ENCODE measurements at places on chromosomes 11 and 22.

GRCh38 chr11:67022341-67022933 is 497 bp upstream of the SYT12 start:
- no peak for ATAC-seq

DNA sequence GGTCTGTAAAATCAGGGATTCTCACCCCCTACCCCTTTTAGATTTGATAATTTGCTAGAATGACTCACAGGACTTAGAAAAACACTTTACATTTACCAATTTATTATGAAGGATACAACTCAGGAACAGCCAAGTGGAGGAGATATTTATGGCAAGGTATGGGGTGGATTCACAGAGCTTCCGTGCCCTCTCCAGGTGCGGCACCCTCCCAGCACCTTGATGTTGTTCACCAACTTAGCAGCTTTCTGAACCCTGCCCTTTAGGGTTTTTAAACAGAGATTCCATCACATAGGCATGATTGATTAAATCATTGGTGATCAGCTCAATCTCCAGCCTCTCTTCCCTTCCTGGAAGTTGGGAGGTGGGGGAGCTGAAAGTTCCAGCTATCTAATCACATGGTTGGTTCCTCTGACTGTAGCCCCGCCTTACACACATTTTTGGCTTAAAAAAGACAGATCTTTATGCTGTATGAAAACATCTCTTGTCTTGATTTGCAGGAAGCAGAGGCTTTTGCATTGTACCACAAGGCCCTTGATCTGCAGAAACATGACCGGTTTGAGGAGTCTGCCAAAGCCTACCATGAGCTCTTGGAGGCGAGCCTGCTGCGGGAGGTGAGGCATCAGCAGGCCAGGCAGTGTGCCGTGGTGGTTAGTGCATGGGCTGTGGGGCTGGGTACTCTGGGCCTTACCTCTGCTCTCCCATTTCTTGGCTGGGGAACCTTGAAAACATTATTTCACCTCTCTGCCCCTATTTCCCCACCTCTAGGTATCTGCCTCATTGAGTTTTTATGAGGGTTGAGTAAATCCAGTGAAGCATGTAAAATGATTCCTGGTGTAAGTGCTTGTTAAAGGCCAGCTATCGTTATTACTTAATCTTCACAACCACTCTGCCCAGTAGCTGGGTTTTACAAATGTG is 27.0 kb downstream of the CABIN1 start:
- ATAC-seq = no peak

GRCh38 chr22:49370627-49371301 is 456.9 kb downstream of the BRD1 start:
- no peak for ATAC-seq

DNA sequence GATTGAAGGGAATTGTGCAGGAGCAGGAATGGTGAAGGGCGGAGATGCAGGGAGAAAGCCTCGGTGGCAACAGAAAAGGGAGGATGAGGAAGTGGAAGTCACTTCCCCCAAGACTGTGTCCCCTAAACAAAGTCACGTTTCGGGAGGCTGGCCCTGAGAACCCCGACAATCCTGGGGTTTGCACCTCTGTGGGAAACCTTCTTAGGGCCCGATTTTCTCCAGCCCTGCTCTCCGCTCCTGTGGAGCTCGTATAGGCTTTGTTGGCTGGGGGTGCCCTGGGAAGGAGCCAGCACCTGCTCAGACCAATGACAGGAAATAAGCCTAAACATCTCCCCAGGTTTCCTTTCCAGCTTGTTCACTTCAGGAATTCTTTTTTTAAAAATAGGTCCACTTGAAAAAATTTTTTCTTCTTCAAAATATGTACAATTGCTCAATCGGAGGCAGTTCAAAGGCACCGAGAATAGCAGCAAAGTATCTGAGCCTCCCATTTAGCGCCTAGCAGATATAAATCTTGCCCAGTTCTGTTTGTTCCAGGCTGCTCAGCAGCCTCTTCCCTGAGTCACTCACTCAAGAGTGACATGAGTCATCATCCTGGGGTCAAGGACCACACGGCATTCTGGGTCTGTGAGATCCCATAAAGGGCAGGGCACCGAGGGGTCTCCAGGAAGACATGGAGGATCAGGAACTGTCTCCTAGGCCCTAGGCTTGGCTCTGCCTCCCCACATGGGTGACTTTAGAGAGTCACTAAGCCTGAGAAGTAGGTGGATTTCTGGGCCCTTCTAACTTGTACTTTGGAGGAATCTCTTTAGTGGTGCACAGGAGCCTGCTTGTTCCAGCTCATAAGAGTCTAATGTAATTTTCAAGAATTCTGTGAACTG is 34.0 kb downstream of the IRAG1 start:
- ATAC-seq = peak; percentile 57

GRCh38 chr11:37322333-37323194 is 724.5 kb upstream of the RAG2 start:
- ATAC-seq = no peak

GRCh38 chr11:11308249-11308648 is 44.8 kb downstream of the CSNK2A3 start:
- no peak for ATAC-seq

- ATAC-seq = peak; percentile 5
These were observed 134.8 kb downstream of the TBC1D22A start for GRCh38 chr22:46897246-46897623.

DNA sequence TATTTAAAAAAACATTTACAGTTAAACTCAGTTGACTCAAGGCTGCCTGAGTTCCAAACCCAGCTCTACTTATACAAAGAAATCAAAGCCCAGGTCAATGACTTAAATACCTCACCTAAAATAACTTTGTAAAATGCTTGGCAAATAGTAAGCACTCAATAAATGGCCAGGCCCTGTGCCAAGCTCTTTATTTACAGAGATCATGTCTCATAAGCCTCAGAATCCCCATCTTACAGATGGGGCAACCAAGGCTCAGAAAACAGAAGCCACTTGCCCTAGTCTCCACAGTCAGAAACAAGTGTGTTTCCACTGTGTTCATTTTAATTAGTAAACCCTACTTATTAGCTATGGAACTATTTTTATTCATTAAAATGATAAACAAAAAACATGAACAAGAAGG is 30.5 kb upstream of the TTC28 start:
- no peak for ATAC-seq

- ATAC-seq = peak; percentile 8
These were observed 3.3 kb upstream of the BCL9L start for GRCh38 chr11:118928870-118929500.

GRCh38 chr11:40517122-40517521 is 942.3 kb downstream of the LRRC4C start:
- ATAC-seq = no peak

DNA sequence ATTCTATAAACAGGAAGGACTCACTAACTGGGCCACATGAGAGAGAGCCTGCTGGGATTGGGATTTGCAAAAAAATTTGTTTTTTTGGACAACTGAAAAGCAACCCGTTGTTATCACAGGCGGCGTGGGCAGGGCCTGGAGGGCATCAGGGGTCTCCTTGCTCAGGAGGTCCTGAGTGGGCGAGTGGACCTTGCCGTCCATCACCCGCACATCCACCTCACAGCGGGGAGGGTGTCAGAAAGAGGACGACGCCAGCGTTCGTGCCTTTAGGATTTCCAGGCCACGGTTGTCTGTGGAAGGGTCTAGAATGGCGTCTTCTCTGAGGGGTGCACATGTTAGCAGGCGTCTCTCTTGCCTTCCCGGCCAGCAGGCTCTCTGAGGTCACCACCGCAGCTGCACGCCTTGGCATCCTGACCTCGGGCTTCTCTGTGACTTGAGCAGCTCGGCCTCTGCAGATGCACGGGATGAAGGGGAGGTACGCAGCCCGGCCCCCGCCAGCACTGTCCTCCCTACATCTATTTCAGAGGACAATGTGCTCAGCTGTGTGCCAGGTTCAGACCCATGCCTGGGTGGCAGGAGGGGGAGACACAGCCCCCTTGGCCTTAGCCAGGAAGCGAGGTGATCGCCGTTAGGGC is 749.5 kb downstream of the BRD1 start:
- ATAC-seq = no peak

- ATAC-seq = no peak
These were observed 496 bp upstream of the TRAF6 start for GRCh38 chr11:36510594-36510942.

DNA sequence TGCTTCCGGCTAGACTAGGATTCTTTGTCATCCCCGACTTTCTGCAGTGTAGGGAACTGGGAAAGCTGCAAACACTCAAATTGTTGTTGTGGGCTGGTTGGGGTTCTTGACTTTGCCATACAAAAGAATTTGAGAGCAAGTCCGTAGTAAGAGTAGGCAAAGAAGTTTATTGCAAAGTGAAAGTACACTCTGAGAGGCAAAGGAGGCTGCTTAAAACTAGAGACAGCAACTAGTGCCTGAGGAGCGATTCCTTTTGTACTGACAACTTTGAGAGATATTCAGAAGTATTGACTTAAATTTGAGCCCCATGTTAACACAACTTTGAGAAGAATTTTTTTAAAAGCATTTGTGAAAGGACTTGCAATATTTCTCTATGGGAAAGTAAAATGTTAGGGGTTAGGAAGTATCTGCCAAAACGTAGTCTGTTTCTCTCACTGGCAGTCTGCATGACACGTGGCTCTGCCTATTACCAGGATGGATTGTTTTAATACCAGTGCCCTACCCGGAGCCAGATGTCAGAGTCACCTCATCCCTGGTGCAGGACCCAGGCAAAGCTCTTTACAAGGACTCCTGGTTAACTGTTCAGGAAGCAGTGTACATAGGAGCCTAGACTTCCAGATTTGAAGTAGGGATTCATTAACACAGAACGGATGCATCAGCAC is 85.0 kb upstream of the CLPB start:
- peak; percentile 63 for ATAC-seq

DNA sequence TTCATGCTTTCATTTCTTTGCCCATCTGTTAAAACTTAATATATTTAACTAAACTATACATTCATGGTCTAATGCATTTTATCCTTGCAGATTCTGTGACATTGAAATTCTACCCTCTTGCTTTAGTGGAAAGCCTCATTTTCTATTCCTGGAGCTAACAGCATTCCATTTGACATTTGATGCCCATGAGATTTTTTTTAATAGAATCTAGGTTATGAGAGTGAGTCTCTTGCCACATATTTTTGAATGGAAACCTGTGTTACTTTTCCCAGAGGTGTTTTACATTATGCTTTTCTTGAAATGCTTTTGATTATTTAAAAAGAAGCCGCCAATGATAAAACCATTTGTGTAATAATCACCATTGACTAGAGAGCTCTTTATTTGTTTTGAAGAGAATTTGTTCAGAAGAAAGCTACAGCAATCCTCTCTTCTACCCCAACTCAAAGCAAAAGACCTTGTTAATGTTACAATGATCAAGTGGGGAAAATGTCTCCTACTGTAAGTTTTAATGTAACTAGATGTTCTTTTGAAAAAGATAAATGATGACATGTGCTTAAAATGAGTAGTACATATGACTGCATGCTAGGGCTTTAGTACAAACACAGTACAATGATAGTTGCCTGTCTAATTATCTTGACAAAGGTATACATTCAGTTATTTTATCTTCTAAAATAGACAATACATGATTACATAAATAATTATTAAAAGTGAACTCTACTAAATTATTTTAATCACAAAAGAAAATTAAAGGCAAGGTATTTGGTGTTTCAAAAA is 67.3 kb downstream of the GAS2 start:
- no peak for ATAC-seq

DNA sequence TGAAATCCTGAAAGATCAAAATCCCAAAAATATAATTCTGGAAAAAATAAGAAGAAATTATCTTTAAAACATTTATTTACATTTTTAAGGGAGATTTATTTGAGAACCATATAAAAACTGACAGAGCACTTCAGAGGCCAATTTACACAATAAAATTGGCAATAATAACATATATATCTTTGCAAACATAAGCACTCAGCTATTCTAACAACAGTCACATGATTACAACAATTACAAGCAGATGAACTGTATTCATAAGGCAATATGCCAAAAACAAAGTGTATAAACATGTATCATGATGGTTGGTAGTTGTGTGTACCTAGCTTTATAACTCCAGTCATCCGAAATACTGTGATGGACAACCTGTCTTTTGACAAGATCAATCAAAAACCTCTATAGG is 17.7 kb upstream of the RASSF10 start:
- ATAC-seq = no peak

DNA sequence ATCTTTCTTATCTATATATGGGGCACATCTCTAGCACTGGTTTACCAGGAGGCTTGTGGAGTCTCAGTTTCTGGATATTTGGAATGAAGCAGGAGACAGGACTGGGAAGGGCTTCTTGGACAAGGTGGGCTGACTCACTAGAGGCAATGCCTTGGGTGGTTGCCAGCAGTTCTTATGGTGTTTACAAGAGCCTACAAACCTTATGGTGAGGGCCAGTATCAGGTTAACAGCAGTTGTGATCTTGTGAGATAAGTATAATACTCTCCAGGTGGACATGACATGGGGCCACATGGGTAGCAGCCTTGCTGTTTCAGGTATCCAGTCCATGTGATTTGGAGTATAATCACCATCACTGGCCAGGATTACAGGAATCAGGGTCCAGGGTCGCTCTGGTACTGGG is 10.2 kb downstream of the FUT4 start:
- ATAC-seq = no peak

DNA sequence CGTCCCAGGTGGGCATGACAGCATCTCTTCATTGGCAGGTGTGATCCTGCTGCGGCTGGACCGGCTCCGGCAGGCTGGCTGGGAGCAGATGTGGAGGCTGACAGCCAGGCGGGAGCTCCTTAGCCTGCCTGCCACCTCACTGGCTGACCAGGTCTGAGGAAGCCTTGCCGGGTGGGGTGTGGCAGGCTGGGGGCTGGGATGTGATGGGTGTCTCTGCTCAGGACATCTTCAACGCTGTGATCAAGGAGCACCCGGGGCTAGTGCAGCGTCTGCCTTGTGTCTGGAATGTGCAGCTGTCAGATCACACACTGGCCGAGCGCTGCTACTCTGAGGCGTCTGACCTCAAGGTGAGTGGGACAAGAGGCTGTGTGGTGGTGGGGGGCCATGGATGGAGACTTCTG is 3.5 kb downstream of the LARGE2 start:
- no peak for ATAC-seq

GRCh38 chr22:29831186-29831921 is 6.7 kb downstream of the ASCC2 start:
- no peak for ATAC-seq

- ATAC-seq = peak; percentile 8
These were observed 766 bp downstream of the APOL2 start for GRCh38 chr22:36238373-36239149.

GRCh38 chr11:94455861-94456260 is 37.8 kb downstream of the MRE11 start:
- no peak for ATAC-seq
